Lower lobe of right lung (tissue), 2 donors: ENCODE measurements at places on chromosomes 7 and 10.

DNA sequence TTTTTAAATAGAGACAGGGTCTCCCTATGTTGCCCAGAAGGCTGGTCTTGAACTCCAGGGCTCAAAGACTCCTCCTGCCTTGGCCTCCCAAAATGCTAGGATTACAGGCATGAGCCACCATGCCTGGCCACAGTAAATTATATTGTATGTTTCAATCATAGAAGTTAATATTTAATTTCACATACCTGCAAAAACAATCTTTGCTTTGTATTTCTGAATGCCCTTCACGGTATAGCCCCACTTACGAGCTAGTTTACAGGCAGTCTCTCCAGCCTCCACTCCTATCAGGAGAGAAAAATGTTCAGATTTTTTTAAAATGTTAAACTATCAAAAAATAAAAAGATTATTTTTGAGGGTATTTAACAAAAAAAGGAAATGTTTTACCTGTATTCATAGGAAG, 10.4 kb downstream of the OAT start:
- H3K4me1 ChIP-seq, result peaks cover 4% of the 10 kb centered on the region
- H3K27ac ChIP-seq, result no peak overlapping the region
- no peak overlapping the region for H3K4me3 ChIP-seq
- DNase-seq, result no peak

DNA sequence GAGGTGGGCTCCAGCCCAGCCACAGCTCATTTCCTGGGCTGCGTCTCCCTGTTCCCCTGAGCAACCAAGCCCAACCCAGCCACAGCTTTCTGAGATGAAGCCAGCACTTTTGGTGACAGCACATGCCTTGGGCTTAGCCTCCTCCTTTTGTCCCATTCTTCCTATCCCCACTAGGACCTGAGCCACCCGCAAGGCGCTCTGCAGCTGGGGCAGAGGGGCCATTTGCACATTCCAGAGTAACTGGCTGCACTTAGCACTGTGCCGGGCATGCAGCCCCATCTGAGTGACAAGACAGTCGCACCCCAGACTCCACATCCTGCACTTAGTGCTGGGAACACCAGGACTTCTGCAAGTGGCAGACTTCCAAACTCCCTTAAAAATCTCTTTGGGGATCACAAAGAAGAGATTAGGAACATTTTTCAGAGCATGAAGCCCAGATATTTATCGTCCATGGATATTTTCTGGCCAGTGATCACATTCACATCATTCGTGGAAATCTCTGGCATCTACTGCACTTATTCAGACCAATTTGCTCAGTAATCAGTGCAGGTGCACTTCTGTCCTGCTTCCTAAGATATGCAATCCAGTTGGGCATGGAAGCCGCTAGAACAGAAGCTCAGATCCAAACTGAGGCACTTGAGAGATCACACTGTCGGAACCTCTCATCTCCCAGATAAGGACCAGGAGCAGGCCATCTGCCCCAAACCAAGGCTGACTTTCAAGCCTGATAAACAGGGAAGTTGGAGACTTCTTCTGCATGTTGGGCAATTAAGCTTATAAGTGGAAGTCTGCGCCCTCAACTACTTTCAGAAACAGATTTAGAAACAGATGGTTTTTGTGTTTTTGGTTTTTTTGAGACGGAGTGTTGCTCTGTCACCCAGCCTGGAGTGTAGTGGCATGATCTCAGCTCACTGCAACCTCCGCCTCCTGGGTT, 26.4 kb downstream of the CHST15 start:
- H3K27ac ChIP-seq, result no peak overlapping the region
- H3K4me3 ChIP-seq, result no peak overlapping the region
- no peaks in the 10 kb centered on the region for H3K36me3 ChIP-seq
- H3K27me3 ChIP-seq, result no peaks in the 10 kb centered on the region
- no peak for DNase-seq

DNA sequence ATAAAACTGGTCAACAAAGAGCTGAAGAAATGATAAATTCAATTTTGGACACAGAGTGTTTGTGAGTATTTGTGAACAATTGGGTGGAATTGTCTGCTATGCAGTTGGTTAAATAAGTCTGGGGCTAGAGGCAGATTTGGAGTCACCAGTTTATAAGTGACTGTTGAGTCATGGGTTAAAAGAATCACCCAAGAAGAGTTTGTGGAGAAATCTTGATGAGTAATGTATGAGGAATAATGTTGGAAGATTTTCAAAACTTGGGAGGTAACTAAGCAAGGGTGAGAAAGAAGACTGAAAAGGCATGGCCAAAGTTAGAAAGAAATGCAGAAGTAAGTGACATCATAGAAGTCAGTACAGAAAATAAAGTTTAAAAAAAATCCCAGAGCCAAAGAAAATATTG, 750.7 kb downstream of the MAGI2 start:
- H3K27ac ChIP-seq, result no peak overlapping the region
- H3K4me1 ChIP-seq, result no peaks in the 10 kb centered on the region
- no peaks in the 10 kb centered on the region for H3K36me3 ChIP-seq
- DNase-seq, result no peak
- no peaks in the 10 kb centered on the region for H3K27me3 ChIP-seq
- no peak overlapping the region for H3K4me3 ChIP-seq

- H3K27me3 ChIP-seq, result no peaks in the 10 kb centered on the region
- no peak overlapping the region for H3K27ac ChIP-seq
- H3K4me3 ChIP-seq, result no peak overlapping the region
- H3K36me3 ChIP-seq, result no peaks in the 10 kb centered on the region
- DNase-seq, result no peak
Observed at GRCh38 chr7:117997862-117998825, 124.9 kb upstream of the CTTNBP2 start.
